ENCODE measurements at places on chromosomes 12 and 14.

DNA sequence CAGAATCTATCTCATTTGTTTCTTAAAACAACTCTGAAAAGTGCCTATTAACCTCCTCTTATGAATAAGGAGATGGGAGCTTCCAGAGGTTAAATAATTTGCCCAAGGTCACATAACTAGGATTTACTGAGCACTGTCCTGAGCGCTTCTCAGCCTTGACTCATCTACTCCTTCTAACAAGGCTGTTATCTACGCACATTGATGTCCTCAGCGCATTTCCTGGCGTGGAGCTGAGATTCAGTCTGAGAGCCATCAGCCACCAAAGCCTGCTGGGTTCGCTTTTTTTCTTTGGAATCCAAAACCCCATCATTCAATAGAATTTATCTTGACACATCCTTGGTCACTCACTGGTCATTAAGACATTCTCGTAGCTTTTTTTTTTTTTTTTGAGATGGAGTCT lies 29.3 kb downstream of the AK7 start:
- no peak for DNase-seq

DNA sequence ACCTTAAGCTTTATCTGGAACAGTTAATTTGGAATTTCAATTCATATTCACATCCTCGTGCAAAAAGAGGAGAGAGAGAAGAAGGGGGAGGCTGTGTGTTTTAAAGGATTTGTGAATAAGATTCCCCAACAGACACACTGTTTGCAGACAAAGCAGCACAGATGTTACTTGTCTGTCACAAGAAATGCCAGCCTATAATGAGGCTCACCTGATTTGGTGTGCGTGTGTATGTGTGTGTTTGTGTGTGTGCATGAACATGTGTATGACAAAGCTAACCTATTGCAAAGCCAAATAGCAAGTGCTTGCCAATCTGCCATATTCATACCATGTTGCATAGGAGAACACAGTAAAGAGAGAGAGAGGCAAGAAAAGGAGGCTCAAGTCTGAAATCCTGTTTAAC lies 361.6 kb upstream of the NOVA1 start:
- DNase-seq = no peak

DNA sequence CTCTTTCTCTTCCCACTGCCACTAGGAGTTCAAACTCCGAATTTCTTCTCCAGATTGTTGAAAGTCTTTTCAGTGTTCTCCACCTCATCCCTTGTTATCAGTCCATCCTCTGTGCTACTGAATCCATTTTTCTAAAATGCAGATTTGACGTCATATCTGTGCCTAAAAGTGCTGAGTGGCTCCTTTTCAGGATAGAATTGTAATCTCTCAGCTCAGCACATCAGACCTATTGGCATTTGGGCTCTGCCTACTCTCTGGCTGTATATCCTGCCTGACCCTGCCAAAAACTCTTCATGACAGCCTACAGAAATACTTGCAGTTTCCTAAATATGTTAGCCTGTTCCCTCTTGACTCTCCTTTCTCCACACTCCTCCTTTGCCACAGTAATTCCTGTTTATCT lies 1.1 kb upstream of the RABGGTA start:
- no peak for DNase-seq

DNA sequence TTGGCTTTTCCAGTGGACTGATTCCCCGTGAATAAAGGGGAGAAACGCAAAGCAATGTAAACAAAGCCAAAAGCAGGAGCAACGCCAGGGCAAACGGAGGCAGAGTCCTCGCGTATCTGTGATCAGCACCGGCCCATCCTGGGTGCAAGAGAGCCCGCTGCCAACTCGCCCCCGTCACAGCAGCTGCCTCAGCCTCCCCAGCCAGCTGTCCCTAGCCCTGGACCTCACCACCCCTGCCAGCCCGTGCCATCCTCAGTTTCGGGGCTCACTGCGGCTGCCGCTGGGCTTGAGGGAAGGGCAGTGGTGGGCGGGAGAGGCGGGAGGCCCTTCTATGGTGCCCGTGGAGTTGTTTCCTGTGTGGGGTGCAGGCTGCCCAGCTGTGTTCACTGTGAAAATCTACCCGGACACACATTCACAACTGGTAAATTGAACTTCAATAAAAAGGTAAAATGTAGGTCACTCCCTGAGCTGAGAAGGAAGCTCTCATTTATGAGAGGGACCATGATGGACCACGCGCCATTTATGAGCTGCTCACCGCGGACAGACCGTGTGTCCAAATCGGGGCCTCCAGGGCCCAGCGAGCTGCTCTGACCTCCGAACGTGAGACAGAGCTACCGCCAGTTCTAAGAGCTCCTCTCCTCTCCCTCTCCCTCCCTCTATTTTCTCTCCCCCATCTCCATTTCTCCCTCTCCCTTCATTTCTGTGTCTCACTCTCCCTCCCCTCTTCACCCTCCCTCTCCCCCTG lies 330.5 kb upstream of the SFSWAP start:
- no peak for DNase-seq

- DNase-seq = no peak
Observed at GRCh38 chr12:106498056-106498455, 84.7 kb upstream of the RFX4 start.

DNA sequence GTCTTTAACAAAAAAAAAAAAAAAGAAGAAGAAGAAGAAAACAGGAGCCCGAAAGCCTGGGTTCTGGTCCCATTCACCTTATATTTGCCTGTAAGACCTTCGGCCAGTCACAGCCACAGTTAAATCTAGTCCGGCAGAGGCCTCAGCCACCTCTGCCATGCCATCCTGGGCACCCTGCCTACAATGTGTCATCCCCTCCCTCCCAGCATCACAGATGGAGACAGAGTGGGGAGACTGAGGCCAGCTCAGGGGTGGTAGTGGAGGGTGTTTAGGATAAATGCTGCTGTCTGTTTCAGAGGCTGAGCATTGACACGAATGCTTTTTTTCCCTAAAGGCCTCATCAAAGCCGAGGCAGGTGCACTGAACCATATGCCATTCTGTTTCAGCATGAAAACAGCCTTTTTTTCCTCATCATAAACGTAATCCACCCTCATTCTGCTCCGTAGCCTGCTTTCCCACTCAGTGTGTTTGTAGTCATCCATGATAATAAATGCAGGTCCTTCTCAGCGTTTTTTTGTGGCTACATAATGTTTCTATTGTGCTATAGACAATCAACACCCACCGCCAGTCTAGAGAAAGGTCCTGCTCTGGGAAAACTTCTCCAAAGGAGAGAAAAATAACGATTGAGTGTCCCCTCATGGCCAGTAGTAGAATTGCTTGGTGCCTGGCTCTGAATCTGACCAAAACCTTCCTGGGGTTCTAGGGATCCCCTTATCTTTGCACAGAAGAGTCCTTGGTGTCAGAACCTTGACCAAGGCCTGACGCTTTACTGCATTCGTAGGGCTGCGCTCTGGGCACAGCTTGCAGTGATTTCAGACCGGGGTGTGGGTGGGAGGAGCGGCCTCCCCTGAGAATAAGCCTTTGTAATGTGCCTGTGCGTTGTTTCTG lies 41.1 kb upstream of the TSPAN9 start:
- no peak for DNase-seq

GRCh38 chr12:124727922-124728321 lies 135.7 kb downstream of the SCARB1 start:
- DNase-seq = no peak

DNA sequence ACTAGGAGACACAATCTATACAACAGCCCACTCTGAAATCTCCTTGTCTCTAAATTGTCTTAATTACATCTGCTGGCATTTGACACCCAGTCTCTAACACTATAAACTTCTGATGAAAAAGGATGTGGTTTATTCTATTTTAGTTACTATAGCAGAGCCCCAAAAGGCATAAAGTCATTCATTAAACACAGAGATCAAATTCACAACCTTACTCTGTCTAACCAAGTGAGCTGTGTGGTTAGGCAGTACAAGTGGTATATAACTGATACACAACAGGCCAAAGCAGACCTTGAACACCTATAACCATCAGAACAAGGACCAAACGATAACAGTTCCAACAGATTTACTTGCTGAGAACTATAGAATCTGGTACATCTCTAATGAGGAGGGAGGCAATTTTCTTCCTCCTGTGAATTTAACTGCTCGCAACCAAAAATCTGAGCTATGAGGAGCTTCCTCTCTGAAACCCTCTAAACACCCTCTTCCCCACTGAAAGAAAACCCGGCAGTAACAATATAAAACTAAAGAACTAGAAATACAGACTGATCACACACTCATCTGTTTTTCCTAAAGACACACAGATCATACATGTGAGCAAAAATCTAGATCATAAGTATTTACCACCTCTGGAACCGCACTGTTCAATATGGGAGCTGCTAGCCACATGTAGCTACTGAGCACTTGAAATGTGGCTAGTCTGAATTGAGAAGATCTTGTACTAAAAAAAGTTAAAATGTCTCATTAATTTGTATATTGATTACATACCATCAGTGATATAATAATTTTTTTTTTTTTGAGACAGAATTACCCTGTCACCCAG lies 17.7 kb downstream of the SPPL3 start:
- no peak for DNase-seq

- no peak for DNase-seq
Observed at GRCh38 chr12:93804392-93805179, 127.4 kb downstream of the CRADD start.

DNA sequence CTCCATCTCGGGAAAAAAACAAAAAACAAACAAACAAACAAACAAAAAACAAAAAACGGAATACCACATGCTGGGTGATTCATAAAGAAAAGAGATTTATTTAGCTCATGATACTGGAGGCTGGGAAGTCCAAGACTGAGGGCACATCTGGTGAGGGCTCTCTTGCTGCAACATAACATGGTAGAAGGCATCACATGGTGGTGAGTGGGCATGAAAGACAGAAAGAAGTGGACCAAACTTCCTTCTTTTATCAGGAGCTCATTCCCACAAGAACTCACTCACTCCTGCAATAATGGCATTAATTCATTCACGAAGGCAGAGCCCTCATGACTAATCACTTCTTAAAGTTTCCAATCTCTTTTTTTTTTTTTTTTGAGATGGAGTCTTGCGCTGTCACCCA lies 8.0 kb upstream of the LGMN start:
- no peak for DNase-seq

- peak; percentile 69 for DNase-seq
Observed at GRCh38 chr14:95442633-95443021, 73.8 kb downstream of the SYNE3 start.

DNA sequence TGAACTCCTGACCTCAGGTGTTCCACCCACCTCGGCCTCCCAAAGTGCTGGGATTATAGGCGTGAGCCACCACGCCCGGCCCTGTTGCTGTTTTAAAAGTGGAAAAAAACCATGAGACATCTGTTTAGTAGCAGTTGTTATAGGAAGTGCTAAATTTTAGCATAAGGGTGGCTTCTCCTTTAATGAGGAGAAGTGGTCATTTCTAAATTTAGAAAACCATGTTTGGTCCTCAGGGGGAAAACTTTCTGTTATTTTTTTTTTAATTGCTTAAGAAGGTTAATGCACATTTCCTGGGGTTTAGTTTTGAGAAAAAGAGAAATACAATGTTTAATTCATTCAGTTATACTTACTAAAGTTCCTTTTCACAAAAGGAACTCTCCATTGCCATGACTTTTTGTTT lies 102.1 kb downstream of the MYRFL start:
- DNase-seq = no peak

DNA sequence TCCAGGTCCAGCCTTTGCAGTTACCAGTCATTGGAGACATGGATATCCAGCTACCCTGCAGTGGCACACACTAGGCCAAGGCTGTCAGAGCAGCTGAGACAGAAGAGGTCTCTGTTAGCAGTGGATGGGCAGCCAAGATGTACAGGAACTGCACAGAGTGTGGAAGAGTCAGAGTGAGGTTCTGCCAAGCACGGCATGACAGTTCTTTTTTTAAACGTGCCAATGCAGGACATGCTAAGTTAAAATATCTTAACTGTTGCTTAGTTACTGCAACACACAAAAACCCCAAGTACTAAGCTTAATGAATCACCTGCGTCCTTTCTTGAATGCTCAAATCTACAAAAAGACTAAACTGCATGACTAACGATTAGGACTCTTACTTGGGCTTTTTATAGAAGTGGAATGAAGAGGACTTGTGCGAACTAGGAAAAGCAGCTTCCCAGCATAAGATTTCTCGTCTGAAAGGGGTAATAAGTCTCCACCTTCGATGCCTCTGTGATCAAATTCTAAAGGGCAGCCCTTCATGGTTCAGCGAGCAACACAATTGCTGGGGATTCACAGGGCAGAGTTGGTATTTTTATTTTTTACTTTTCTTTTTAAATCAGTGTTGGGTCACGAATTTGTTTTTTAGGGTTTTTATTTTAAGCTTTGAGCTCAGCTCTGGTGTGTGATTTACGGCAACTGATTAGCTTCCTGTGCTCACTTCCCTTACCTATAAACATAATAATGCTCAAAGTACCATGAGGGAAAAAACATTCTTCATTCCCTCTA lies 20.6 kb downstream of the MAPK1IP1L start:
- DNase-seq = no peak

DNA sequence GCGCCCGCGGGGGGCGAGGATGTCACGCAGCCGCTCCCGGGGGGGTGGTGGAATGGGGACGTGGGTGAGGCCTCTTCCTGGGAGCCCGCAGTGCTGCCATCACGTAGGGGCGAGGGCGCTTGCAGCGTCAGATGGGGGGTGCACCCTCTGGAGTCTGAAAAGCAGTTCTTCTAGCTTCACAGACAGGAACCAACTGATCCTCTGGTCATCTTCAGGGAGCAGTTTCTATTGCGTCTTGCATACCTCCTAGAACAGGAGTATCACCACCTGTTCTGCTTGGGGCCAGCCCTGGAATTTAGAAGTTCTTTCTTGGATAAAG lies 36.9 kb upstream of the PRIMA1 start:
- DNase-seq = no peak
